Testis (tissue), 5 donors: ENCODE measurements at places on chromosomes 3 and 15. TPM values are rescaled to one million over a fixed set of nuclear protein-coding genes. Genes with fewer than 3 reads are reported as not detected.

GRCh38 chr3:158166223-158166622, 56.3 kb downstream of the RSRC1 start:
- no peak for DNase-seq

DNA sequence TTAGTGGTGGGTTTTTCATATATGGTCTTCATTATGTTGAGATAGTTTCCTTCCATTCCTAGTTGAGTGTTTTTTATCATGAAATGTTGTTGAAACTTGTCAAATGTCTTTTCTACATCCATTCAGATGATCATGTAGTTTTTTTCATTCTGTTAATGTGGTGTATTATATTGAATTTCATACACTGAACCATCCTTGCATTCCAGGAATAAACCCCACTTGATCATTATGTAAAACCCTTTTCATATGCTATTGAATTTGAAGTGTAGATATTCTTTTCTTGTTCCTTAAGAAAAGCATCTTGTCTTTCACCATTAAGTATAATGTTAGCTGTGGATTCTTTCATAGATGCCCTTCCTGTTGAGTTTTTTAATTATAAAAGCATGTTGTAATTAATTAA, 42.9 kb downstream of the PIAS1 start:
- no peak for DNase-seq

DNA sequence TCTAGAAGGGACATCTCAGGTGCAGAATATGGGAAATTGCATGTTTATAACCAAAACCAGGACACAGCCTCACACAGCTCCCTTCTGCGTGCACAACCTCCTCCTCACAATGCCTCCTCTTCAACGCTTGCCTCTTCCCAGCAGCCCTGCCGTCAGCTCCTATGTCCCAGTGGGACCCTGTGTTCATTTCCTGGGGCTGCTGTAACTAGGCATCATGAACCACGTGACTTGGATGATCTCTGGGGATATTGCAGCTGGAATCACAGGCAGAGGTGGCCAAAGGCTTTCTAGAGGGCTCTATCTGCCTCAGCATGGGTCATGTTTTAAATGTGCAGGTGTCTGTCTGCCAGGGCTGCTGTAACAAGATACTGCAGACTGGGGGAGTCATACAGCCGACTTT, 375.3 kb downstream of the OCA2 start:
- no peak for DNase-seq

DNA sequence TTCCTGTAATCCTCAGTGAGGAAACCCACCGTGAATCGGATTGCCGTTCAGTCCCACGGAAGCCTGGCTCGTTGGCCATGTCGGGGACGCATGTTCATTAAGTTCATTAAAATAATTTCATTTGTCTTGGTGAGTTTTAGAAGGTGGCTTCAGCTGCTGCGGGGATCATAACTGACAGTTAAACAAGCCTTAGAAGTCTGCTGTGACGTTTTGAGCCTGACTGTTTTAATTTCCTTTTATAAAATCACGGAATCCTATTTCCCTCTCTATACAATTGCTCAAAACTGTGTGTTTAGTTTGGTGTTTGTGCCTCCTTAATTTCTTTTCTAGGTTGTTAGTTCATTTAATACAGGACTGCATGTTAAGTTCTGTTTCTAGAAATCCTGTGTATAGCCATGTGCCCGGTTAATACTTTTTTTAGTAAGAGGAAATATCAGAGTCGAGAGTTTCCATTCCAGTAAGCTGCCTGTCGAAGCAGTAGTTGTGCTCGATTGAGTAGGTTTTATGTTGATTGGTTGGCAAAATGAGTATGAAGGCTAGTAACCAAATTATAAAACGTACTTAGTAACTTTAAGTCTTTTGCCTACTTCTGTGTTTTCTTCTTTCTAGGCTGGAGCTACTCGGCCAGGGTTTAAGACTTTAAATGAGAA, 705 bp downstream of the NIPA2 start:
- DNase-seq, result no peak

The ZNF280D gene
- 12.6 TPM for polyA plus RNA-seq

DNA sequence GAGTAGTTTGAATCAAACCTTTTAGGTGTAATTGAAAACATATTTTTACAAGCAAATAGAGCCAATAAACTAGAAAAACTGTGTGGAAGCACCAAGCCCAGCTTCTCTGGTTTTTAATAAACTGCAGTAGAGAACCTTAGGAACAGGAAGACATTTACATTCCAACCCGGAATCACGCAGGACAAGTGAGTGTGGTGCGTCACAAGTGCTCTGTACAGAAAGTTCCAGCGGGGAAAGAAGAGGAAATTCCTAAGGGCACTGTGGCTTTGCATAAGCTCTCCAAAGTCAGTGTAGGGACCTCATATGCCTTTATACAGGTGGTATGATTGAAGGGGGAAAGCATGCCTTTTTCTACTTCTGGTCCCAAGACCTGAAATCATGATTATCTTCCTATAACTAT, 21.6 kb downstream of the COL8A1 start:
- DNase-seq, result no peak

DNA sequence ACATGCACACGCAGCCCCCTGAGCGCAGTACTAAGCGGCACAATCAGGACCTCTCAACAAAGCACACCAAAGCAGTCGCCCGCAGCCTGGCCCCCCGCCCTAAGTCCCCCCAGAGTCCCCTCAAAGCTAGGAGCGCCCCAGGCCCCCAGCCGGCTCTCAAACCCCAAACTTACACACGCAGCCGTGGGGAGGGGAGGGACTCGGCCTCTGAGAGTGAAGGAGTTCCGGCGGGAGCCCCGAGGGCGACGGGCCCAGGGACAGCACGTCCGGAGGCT, 5.5 kb downstream of the GATA2 start:
- DNase-seq, result no peak

- no peak for DNase-seq
Measured at GRCh38 chr15:90436952-90437351, 48.9 kb downstream of the IQGAP1 start.

DNA sequence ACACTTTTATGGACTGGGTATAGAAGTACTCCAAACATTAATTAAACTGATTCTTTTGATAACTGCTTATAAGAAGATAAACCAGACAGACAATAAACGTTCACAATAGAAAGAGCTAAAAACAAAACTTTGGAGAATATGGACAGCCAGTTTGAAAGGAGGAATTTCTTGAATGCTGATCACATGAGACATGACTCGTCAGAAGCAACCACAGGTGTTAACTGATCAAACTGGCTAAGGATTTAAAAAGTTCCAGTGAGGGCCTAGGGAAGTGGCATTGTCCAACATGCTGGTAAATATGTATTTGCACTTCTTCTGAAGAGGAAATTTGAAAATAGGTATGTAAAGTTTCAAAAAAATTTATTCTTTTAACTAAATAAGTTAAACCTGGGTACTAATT, 29.4 kb upstream of the AP3B2 start:
- DNase-seq, result no peak

DNA sequence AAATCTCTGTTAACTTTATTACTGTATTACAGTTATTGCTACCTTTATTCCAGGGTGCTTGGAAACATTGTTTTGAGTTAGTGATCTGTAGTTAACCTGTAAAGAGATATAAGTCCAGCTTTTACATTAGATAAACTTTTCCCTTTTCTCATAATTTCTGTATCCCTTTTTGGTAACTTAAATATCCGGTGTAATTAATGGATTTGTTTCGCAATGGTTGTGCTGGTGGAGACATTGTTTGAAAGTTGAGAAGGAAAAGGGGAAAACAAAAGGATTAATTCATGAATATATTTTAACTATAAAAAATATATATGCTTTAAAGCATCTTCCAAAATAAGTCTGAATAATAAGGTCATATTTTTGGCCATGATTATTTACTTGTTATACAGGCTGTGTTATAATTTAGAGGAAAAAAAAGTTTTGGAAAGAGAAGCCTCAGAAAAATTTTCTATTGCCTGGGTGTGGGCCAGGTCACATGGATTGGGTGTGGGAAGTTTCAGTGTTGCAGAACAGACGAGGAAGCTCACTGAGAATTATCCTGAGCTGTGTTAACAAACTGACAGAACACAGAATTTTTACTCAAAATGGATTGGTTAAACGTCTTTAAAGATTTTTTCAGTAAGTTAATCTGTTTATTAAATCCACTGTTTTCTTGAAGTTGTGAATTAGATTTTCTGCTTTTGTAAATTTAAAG, 27.7 kb upstream of the IL20RB start:
- DNase-seq, result peak; percentile 63

GRCh38 chr3:72848703-72849081, 447 bp upstream of the SHQ1 start:
- DNase-seq, result no peak

DNA sequence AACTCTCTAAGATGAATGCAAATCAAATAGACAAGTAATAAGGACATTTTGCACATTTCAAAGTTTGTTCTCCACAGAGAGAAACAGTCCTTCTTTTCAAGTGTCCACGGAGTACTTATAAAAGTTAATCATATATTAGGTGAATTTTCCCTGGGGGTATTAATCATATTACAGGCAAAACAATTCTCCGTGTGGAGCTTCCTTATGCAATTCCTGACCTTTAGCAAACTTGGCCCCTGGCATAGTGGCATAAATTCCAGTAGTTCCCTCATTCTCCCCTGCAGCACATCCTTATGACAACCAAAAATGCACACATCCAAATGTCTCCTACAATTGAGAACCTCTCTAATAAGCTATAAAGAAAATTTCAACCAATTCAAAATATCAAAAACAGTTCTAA, 34.4 kb downstream of the FSIP1 start:
- DNase-seq, result no peak

The SPATA12 gene
- 32.0 TPM for polyA plus RNA-seq

- no peak for DNase-seq
Measured at GRCh38 chr15:59711451-59712243, 22.5 kb upstream of the BNIP2 start.

DNA sequence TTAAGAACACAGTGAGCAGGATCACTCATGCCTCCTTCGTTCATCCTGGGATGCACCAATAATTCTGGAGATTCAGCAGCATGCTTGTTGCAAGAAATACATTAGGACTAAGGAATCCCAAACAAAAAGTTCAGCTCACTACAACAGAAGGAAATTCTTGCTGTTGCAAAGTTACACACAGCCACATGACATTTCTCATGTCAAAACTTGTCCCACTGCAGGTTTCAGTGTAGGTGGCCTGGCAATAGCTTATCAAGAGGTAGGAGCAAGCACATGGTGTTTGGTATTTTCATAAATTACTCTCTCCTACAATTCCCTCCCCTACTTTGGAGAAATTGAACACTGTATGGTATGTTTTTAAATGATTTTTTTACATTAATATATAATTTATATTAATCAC, 399.6 kb upstream of the EPHA3 start:
- no peak for DNase-seq

GRCh38 chr15:50563756-50564155, 17.3 kb upstream of the USP50 start:
- no peak for DNase-seq

GRCh38 chr3:197555281-197556261, at the start of gene BDH1:
BDH1 (minus strand) TSS chr3:197555968; CDS start chr3:197546443, 9,525 bp downstream.
- peak; percentile 54 for DNase-seq

- peak; percentile 38 for DNase-seq
Measured at GRCh38 chr3:132399054-132399929, 18.0 kb upstream of the DNAJC13 start.

The SLC22A13 gene
- 1.1 TPM for polyA plus RNA-seq

GRCh38 chr3:147388700-147389580, 17.4 kb downstream of the ZIC4 start:
- DNase-seq, result no peak

DNA sequence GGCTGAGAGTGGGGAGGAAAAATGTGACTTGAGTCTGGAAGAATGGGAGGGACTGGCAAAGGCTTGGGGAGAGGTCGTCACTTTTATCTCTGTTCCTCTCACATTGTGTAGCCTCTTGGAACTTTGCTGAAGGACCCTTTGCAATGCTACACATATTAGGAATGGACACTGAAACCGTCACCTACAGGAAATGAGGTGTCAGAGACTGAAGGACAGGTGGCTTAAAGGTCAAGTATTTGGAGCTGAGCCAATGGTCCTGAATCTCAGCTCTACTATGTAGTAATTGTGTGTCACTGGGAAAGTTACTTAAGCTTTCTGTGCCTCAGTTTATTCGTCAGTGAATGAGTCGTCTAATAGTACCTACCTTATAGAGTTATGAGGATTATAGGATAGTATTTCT, 14.7 kb downstream of the MCTP2 start:
- no peak for DNase-seq

GRCh38 chr3:194218646-194219453, 82.9 kb downstream of the HES1 start:
- no peak for DNase-seq

The TOP2B gene
- polyA plus RNA-seq, result 46.4 TPM

DNA sequence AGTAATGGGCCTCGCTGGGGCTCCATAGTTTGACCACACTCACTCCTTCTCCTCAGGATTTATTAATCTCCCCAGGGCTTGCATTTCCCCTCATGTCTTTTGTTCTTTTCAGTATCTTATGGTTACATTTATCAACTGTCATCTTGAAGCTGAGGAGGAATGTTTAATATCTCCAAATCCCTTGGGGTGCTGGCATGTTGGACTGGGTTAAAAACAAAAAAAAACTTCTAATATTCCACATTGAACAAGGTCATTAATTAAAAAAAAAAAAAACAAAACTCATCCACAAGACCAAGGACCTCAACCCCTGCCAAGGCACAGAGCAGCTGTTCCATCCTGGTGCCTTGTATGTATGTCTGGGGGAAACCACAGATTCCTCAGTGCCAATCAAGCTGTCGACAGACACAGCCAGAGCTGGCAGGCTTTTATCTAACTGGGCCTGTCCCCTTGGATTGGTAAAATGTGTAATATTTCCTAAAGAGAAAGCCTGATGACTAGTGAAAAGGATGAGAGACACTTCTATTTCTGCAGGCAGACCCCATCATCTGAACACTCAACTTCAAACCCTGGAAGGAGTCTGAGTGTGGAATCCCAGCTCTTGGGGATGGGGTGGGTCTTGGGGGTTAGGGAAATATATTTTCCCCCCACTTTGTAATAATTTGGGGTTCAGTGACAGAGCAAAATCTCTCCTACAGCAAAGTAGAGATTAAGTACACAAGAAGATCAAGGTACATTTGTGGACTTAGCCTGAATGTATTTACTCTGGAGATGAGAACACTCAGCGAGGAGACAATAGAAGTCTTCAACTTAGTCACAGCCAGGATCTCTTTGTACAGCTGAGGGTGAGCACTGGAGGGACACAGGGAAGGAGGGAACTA, 69.1 kb downstream of the TTC23 start:
- no peak for DNase-seq

The PPP1R2 gene
- 132 TPM for polyA plus RNA-seq

DNA sequence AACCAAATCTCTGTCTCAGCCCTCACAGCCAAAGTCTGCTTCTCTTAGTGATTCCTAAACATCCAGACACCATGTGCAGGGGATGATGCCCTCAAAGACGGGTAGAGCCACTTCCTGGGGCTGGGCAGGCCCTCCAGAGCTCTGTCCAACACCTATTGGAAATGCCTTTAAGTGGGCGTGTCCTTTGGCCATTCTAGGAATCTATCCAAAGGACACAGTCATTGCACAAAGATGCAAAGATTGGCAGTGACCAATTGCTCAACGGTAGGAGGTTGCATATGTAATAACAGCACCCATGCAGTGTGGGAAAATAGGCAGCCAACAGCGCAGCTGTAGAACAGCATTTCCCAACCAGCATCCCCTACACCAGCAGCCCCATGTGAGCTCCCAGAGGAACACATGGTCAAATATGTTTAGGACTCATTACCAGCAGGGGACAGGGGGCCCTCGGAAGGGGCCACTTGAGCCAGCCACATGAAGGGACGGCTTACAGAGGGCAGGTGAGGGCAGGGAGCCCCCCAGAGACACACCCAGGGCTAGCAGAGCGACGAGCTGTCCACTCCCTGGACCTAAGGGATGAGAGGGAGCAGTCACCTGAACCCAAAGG, 142.8 kb upstream of the IQSEC1 start:
- no peak for DNase-seq
